ENCODE measurements at places on chromosomes 5 and 9.

- no peak for DNase-seq
These were observed 7.6 kb downstream of the MAN2A1 start for GRCh38 chr5:109697339-109697738.

DNA sequence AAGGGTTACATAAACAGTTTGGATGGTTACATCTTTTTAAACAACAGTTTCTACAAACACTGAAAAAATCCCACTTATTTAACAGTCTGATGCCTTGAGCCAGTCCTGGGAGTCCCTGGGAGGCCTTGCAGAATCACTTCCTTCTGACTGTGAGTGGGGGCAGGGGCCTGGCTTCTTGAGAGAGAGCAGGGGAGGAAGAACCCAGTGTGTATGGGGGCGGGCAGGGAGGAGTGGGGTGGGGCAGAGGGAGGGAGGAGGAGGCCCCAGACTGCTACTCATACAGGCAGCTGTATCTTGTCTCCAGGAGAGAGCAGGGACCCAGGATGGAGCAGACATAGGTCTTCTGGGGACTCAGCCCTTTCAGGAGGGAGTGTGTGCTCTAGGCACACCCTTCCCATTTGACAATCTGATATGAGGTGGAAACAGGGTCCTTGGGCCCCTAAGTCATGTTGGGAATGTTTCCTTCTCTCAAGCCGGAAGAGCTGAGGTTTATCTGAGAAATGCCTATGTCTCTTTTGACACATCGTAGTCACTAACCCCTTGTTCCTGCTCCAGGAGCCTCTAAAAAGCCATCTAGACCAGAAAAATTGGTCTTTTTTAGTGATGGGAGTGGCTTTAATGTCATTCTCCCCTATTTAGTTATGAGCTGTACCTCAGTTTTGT, 52.8 kb downstream of the IRF1 start:
- peak; percentile 62 for DNase-seq

GRCh38 chr5:54443270-54443669, 12.2 kb upstream of the HSPB3 start:
- DNase-seq: no peak

- DNase-seq: no peak
These were observed 344.7 kb upstream of the DAP start for GRCh38 chr5:11105696-11106095.

DNA sequence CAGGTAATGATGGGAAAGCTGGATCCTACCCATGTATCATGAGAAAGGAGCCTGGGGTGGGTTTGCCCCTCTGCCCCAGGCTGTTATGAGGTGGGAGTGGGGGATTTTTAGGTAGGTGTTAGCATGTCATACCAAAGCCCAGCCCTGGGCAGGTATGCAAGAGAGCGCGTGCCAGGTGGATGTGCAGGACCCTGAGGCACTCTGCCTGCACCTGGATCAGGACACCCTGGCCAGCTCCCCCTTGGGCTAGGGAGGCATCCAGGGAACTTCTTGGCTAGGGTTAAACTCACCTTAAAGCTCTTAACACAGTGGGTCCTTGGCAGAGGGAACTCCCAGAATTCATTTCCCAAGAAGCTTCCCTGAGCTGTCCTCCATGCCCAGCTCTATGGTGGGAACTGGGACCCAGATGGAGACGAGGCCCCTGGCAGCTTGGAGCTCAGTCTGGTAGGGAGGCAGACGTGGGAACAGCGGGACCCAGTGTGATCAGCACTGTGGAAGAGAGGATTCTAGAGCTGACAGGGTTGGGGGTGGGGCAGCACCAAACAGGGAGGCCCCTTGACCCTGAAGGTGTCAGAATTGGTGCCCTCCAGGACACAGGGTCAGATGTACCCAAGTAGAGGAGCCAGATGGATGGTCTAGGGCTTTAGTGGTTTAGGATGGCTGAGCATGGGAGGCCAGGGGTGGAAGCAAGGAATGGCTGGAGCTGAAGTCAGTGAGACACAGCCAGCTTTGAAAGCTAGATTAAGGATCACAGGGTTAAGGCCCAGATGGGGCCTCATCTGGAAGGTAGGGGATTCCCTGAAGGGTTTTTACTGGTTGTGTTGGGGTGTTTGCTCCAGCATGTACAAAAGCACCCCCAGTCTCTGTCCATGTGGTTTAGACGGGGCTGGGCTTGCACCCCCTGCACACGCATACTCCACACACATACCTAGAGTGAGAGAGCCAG, 2.2 kb upstream of the PRR7 start:
- DNase-seq: no peak

GRCh38 chr9:115883467-115884329, 269.9 kb upstream of the PAPPA start:
- no peak for DNase-seq

DNA sequence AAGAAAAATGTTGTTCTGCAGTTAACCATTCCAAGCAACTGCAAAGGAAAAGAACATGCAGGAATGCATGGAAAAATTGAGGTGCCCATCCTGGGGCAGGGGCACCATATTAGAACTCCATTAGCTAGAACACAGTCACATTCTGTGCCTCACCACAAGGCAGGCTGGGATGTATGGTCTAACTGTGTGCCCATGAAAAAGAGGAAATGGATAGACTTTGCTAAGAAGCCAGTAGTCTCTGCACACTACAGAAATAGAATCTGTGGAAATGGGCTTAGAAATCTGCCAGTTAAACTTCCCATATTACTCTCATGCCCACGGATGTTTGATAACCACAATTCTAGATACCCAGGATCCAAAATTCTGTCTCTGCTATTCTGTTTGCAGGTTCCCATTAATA, 423.8 kb upstream of the SMARCA2 start:
- no peak for DNase-seq

- no peak for DNase-seq
These were observed 120.4 kb downstream of the SPATA31D1 start for GRCh38 chr9:82108941-82109340.

GRCh38 chr9:122364783-122365150, 6.1 kb upstream of the PTGS1 start:
- DNase-seq: no peak

- DNase-seq: no peak
These were observed 110.4 kb upstream of the EPB41L4A start for GRCh38 chr5:112529525-112529924.

- DNase-seq: no peak
These were observed 124.8 kb upstream of the IRX4 start for GRCh38 chr5:2007496-2007877.

DNA sequence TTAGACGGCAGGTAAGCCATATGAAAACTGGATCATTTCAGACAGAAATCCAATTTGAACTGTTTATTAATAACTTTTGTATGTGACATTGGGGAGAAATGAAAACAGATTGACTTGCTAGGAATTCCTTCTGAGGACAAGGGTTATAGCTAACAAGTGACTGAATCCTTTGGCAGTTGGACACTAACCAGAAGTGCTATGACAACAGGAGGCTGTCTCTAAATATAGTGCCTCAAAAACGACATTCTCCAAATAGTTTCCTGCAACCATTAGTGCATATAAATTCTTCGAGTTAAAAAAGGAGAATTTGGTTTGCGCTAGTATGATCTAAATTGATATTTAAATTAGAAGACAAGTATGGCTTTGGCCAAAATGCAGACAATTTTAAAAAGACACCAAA, 338.6 kb downstream of the PTPRD start:
- no peak for DNase-seq

GRCh38 chr5:75242067-75242466, 5.4 kb upstream of the ANKRD31 start:
- no peak for DNase-seq

GRCh38 chr9:38437193-38437823, 13.1 kb upstream of the IGFBPL1 start:
- DNase-seq: no peak

- DNase-seq: no peak
These were observed 811.7 kb upstream of the WWC1 start for GRCh38 chr5:167479779-167480178.

DNA sequence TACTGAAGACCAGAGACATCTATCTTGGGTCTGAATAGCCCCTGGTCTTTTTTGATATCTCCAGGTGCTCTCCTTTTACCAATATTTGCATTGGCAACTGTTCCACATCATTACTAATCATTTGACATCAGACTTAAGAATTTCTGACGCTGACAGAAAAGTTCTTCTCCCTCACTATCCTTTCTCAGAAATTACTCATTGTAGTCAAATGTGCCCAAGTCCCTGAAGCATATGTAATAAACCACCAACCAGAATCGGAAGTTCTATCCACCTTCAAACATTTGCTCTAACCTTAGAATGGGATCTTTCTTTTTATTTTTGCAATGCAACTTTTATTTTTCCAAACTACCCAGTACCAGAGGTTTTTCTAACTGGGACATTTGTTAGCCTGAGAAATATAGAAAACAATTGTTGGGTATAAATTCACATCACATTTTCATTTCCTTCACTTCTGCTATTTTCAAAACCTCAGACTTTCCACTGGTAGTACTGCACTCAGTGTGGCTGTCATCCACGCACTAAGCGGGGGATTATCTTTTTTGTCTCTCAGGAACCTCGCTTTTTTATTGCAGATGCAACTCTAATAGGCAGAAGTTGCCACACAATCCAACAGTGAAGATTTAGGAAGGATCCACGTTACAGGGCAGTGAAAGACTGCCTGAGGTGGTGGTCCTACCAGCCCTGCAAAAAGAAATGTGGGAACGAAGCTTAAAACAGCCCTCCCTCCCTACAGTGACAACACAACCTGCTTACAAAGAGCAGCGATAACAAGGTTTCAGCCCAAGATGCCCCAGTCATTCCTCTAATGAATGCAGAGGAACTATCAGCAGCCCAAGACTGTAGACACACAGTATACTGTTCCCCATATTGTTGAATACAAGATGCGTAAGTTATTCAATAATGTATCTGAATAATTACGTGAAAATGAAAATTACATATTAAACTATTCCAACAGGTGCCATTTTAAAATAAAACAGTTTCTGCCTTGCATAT, 201.2 kb downstream of the EBF1 start:
- no peak for DNase-seq

DNA sequence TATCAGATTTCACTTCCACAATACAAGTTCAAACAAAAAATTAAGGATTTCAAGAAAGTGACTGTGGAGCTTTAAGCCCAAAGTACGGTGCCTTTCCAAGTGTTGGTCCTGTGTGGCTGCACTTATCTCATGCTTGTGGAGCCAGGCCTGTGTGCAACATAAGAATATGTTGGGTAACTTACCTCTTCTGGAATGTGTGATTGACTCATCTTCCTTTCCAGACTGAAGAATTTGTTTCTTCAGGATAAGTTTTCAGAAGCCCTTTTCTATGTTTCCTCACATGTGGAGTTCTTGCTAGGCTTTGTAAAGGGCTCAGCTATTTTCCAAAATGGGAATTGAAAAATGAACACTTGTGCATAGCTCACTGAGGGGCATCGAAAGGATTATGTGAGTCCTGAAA, 485.1 kb upstream of the PAPPA start:
- DNase-seq: no peak

- no peak for DNase-seq
These were observed 880 bp upstream of the PTPDC1 start for GRCh38 chr9:94083384-94083783.

GRCh38 chr5:109411627-109412026, 1.9 kb upstream of the PJA2 start:
- DNase-seq: no peak

DNA sequence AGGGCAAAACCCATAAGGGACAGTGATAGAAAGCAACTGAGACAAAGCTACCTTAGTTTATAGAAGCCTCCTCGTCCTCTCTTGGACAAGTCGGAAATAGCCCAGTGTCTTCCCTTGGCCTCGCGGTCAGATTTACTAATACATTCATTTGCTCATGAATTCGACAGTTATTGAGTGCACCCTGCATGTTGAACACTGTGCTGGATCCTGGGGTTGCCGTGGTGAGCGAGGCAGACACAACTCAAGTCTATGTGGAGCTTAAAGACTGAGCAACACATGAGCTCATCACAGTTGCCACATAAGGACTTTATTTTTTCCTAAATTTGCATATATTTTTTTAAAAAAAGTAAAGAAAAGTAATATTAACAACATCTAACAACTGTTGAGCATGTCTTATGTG, 411.1 kb upstream of the ITGA1 start:
- DNase-seq: no peak

GRCh38 chr9:114405294-114406034, 17.7 kb upstream of the AKNA start:
- DNase-seq: peak; percentile 87

DNA sequence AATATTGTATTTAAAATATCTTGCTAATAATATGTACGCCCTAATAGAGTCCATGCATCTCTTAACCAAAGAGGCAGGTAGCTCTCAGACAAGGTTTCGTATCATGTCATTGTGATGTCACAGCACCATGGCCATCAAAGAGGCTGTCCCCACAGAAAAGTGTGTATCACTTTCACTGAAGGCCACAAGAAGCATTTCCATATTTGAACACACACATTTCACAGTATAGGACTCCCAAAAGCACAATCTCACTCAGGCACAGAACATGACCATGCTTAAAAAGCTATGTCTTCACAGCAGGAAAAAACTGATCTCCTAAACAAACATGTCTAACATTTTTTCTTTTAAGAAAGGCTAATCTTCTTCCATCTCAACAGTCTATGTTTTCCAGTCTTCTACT, 133.8 kb downstream of the DENND1A start:
- no peak for DNase-seq

- DNase-seq: no peak
These were observed 109.0 kb downstream of the NTRK2 start for GRCh38 chr9:84778570-84778969.

- DNase-seq: no peak
These were observed 858 bp upstream of the SOWAHA start for GRCh38 chr5:132812123-132812765.

GRCh38 chr5:119864286-119864685, 234.9 kb downstream of the FAM170A start:
- no peak for DNase-seq

GRCh38 chr5:1851290-1851934, 31.3 kb downstream of the IRX4 start:
- no peak for DNase-seq

DNA sequence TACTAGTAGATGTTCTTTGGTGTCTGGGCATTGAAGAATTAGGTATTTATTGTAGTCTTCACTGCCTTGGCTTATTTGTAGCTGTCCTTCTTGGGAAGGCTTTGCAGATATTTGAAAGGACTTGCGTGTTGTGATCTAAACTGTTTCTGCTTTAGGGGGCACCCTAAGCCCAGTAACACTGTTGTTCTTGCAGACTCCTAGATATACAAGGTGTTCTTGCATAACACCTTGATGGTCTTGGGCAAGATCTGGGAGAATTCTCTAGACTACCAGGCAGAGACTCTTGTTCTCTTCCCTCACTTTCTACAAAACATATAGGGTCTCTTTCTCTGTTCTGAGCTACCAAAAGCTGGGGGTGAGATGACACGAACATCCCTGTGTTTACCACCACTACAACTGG, 179.1 kb downstream of the FAM170A start:
- no peak for DNase-seq
